ENCODE measurements at places on chromosomes 1 and 21. TPM values are rescaled to one million over a fixed set of nuclear protein-coding genes. Genes with fewer than 3 reads are reported as not detected.

OR2M5 gene
- not detected for total RNA-seq

TUT4 gene
- total RNA-seq, result 49.2 TPM

C2CD2 gene
- total RNA-seq, result 56.8 TPM

EPS8L3 gene
- not detected for total RNA-seq

UQCRH gene
- total RNA-seq, result 100 TPM

FMO4 gene
- total RNA-seq, result 12.3 TPM

SPRR5 gene
- total RNA-seq, result not detected

MUL1 gene
- total RNA-seq, result 18.6 TPM

LCE1F gene
- total RNA-seq, result not detected

SRSF4 gene
- 85.0 TPM for total RNA-seq

DNA sequence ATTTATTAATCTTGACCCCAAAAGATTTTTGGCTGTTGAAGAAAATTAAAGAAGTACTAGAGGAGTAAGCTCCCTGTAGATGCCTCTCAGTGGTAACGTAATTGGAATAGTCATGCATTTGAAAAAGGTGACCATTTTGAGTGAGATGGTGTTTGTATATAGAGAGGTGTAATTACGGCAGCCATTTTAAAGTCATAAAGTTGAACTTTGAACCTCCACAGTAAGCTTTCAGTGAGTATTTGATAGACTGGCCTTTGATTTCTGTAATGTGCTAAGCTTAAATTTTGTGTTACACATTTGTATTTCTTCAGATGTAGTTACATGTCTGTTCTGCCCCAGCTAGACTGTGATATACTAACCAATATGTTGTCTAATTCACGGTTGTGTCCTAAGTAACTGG, 21.5 kb upstream of the TMCO2 start:
- no peak for DNase-seq

DNA sequence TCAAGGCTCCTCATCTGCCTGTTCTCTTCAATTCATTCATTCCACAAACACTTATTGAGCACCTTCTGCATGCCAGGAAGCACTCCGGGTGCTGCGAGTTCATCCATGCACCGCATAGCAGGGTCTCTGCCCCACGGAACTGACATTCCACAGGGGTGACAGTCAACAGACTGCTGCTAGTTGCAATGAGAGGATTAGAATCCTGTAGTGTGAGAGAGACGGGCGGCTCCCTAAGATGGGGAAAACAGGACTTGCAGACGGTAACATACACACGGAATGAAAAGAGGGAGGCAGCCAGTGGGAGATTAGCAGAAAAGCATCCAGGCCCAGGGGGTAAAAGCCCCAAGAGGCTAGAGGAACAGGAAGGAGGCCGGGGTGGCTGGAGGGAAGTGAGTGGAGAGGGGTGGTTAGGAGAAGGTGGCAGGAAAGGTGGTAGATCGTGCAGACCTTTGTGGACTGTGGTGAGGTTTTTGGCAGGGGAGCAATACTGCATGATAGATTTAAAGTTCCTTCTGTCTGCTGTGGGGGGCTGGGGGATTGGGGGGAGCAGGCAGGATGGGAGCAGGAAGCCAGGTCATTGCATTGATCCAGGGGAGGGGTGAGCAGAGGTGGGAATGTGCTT, 6.6 kb downstream of the TNFRSF8 start:
- DNase-seq, result no peak

- DNase-seq, result no peak
Observed at GRCh38 chr1:15847893-15848142, 311 bp downstream of the SPEN start.

- DNase-seq, result no peak
Observed at GRCh38 chr1:192887426-192887825, 78.6 kb downstream of the RGS2 start.

DNA sequence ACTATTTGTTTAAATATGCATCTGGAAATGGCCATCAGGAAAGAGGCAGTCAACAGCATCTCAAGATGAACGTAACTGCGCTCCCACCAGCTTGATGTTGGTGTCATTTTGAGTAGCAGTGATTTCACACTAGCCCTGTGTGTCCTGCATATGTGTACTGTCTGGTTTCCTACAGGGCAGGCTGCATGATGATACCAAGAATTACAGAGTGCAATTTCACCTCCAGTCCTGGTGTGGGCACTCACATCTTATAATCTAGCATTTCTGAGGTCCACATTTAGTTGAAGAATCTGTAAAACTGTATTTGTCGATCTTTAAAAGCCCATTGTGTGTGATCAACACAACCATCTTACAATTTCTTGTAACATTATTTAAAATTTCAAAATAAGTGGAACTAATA, 336.4 kb downstream of the PAPPA2 start:
- DNase-seq, result no peak

GRCh38 chr1:213008564-213008963, 7.1 kb downstream of the ANGEL2 start:
- no peak for DNase-seq

- DNase-seq, result no peak
Observed at GRCh38 chr1:82466891-82467290, 666.2 kb downstream of the ADGRL2 start.

- no peak for DNase-seq
Observed at GRCh38 chr1:116806245-116806644, 52.0 kb downstream of the CD2 start.

DNA sequence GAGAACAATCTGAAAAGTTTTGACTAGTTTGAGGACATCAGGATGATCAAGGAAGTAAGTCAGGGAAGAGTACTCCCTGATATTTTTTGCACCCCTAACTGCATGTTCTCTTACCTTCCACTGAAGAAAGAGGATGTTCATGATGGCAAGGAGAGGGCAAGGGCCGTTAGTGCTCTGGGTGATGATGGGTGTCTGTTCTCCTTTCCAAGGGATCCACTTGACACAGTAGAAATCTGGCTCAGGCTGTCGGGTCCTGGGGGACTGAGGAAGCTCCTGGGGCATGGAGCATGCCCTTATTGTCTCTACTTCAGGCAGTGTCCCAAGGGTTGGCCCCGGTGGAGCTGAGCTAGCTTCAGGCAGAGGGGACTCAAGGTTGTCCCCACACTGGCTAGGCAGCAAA, 4.7 kb downstream of the MINDY1 start:
- DNase-seq, result no peak

DNA sequence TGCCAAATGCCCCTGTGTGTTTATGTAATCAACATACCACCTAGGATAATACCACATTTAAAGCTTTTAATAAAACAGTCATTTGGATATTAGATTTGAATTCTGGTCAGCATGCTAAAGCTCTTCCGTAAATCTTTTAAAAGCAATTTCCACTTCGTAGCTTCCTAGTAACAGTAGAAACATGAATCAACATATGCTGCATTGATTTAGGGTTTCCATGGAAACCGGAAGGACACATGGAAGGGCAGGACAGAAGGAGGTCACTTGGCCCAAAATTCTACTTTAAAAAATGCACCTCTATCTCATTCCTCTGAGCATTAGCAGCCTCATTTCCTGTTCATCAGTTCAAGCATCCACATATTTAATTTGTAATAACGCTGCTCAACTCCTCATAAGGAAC, 8.1 kb downstream of the RGS8 start:
- no peak for DNase-seq

DNA sequence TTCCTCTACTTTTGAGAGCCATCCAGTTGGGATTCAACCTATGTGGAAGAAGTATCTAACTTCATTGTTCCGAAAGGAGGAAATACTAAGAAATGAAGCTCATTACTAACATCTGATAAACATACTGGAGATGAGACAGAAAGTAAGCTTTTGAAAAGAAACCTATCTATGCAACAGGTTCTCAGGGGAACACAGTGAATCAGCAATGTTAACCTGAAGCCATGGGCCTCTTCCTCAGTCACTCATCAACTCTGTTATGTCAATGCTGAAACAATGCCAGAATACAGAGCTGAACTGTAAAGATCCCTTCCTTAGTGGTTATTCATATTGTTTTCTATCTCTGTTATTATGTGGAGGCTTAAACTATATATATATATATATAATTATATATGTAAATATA, 55.5 kb upstream of the ESRRG start:
- DNase-seq, result no peak

GRCh38 chr1:24856787-24857506, 73.1 kb downstream of the RUNX3 start:
- DNase-seq, result no peak

DNA sequence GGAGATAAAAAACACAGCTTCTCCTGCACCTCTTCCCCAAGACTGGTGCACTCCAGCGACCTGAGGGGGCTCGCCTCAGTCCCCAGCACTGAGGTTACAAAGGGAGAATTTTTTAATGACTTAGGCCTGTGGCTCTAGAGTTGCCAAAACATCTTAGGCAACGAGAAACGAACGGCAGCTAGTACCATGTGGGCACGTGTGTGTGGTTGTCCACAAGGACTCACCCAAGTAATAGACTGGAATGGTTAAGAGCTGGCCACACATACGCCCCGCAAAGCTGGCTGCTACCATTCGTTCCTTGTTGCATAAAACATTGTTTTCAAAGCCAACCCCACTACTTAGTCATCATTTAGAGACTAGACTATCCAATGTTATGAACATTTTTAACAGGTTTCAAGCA, 26.9 kb downstream of the RIPK4 start:
- DNase-seq, result no peak

DNA sequence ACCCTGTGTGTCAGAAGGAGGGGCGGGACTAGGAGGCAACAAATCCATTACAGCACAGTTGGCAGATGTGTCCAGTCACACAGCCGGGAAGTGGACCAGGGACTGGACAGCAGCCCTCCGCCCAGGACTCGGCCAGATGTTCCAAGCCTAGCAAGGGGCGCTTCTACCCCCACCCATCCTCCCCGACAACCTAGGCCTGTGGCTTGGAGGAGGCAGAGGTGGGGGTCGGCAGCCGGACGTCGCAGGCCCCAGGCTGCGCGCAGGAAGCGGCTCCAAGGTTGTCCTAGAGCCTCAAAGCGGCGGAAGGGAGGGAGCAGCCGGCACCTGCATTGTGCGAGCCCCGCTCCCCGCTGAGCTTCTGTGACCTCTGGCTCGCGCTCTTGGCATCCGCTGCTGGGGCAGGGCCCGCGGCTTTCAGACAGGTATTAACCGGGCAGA, 20.6 kb upstream of the MYCL start:
- DNase-seq, result no peak

DNA sequence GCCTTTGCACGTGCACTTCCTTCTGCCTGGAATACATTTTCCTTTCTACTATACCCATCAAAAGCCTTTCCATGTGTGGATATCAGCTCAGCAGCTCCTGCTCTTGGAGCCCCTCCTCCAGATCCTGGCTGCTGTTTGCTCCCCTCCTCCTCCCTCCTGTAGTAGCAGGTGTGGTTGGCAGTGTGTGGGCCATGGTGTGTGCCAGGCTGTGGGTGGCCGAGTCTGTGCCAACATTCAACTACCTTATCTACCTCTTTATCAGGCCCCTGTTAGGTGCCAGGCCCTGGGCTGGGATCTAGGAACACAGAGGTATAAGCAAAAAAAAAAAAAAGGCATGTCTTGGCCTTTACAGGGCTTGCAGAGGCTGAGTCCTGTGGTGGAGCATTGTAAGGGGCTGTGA, 180.6 kb upstream of the JUN start:
- DNase-seq, result no peak

DNA sequence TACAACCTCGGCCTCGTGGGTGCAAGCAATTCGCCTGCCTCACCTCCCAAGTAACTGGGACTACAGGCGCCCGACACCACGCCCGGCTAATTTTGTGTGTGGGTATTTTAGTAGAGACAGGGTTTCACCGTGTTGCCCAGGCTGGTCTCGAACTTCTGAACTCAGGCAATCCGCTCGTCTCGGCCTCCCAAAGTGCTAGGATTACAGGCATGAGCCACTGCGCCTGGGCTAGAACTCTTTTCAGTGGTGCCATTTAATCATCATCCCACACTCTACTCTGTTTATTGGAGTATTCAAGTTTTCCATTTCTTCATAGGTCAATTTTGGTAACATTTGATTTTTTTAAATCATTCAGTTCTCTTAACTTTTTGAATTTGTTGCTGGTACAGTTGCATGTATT, 101.3 kb downstream of the DHRS3 start:
- DNase-seq, result no peak

DNA sequence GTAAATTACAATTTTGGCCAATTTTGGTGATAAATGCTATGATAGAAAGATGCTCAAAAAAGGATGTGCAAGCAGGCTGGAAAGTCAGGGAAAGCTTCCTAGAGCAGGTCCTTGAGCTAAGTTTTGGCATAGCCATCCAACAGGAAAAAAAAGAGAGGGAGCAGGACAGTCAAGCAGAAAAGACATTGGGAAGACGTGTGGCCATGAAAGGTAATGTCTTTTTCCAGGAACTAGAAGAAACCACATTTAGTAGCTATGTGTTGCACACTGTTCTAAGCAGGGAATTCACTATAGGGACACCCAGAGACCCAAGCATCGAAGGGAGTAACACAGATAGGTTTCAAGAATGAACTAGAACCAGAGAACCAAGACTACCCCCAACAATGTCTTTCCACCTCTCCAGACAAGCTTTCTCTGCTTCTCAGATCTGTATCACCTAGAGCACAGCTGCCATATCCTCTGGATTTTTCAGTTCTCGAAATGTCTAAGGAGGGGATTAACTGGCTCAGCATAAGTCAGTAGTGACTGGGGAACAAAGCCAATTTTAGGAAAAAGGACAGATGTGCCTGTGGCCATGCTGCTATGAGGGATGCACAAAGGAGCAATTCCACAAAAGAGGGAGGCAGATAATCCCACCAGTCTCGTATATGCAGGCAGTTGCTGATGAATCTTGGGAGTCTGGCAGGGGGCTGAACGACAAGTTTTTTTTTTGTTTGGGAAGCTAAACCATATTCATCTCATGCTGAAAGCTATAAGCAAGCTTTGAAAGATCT, 97.1 kb upstream of the DAB1 start:
- DNase-seq, result no peak
